ENCODE measurements at places on chromosomes 13 and 19. TPM values are rescaled to one million over a fixed set of nuclear protein-coding genes. Genes with fewer than 3 reads are reported as not detected.
A peak's percentile ranks its signal among the peaks of the same experiment; 100 is the strongest.

Gene ADGRE1
- not detected for total RNA-seq

DNA sequence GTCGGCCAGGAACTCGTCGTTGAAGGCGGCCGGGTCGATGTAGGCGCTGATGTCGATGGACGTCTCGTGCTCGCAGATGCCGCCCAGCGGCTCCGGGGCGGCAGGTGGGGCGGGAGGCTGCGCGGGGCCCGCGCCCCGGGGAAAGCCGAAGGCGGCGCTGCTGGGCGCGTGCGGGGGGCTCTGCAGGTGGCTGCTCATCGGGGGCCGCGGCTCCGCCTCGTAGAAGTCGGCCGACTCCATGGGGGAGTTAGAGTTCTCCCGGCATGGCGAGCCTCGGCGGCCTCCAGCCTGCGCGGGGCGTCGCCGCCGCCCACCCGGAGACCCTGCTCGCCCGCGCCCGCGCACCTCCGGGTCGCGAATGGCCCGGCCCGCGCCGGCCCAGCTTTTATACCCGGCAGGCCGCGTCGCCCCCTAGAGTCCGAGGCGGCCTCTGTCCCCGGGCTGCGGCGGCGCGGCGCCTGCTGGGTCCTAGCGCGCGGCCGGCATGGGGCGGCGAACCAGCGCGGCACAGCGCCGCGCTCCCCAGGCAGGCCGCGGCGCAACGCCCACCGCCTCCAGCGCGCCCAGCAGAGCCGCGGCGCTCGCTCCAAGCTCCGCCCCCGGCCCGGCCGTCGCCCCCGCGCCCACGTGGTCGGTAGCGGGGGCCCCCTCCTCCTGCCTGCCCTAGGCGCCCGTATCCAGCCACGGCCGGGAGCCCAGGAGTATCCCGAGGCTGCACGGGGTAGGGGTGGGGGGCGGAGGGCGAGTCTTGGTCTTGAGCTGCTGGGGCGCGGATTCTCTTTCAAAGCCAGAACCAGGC lies at the start of gene CEBPA:
TSS of gene CEBPA (minus strand) at position 360 of the 799 bp plus-strand sequence. CDS start at position 240, 120 bp downstream.
- H3K27me3 ChIP-seq: peaks cover 61% of the 10 kb centered on the region
- peak within 1 kb of the TSS; percentile 67 for H3K27ac ChIP-seq
- peak; percentile 78 for DNase-seq
- no peaks in the 10 kb centered on the region for H3K36me3 ChIP-seq
- H3K4me1 ChIP-seq: peaks cover 34% of the 10 kb centered on the region

Gene KIR2DL3
- not detected for total RNA-seq

DNA sequence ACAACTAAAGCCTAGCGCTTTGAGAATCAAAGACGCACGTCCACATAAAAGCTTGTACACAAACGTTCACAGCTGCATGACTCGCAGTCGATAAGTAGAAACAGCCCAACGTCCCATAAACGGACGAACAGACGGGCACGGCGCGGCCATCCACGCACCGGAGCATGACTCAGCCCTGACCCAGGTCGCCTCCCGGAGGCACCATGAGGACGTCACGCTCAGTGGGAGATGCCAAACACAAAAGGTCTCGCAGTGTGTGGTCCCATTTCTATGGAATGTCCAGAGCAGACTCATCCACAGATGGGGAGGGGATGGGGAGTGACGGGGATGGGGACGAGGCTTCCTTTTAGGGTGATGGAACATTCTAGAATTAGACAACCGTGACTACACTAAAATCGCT lies 9.4 kb downstream of the POLRMT start:
- H3K36me3 ChIP-seq: peaks cover 87% of the 10 kb centered on the region
- H3K4me1 ChIP-seq: no peaks in the 10 kb centered on the region
- H3K27ac ChIP-seq: no peak overlapping the region
- DNase-seq: no peak
- H3K27me3 ChIP-seq: no peaks in the 10 kb centered on the region

Gene WTIP
- 19.5 TPM for total RNA-seq

- no peaks in the 10 kb centered on the region for H3K27me3 ChIP-seq
- no peak for DNase-seq
- H3K27ac ChIP-seq: no peak overlapping the region
- H3K4me3 ChIP-seq: no peak overlapping the region
Observed at GRCh38 chr13:60019119-60019993, 144.4 kb downstream of the DIAPH3 start.

Gene SIGLEC12
- total RNA-seq: 0.11 TPM

DNA sequence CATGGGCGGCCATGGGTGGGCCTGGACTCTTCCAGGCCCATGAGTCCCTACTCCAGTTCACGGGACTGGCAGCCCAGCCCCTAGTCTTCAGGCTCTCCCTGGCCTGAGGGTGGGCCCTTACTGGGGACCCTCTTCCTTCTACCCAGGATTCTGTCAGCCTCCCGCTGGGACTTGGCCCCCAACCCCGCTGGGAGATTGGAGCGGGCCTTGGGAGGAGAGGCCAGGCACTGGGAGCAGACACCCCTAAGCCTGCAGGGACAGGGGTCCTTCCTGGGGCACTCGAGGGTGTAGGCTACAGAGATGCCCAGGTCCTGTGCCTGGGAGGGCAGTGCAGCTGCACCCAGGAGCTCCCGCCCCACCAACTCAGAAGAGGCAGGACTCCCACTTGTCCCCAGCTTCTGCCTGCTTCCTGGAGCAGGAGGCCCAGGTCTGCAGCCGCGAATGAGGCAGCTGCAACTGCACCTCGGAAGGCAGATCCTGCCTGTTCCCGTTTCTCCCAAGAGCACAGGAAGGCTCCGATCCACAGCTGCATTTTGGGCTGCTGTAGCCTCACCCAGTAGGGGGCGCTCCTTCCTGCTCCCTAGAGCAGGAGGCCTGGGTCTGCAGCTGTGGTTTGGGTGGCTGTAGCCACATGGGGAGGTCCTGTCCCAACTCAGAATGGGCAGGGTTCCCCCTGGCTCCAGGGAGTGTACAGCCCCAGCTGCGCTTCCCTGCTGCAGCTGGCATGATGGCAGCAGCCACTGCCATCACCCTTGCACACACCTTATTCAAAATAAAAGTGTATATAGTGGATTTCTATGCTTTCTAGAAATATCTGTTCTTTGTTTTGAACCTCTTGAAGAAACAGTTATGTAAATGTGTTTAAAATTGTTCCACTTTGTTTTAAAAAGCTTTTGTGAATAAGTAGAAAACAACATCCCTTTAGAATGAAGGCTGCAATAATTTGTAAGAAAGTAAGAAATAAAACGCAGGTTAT lies 46.8 kb downstream of the TEX26 start:
- H3K4me1 ChIP-seq: no peaks in the 10 kb centered on the region
- H3K36me3 ChIP-seq: no peaks in the 10 kb centered on the region
- no peak overlapping the region for H3K27ac ChIP-seq

Gene TEKTIP1
- not detected for total RNA-seq

Gene CYP4F8
- total RNA-seq: not detected

GRCh38 chr13:41232578-41233480 lies 30.5 kb downstream of the MTRF1 start:
- peaks cover 29% of the 10 kb centered on the region for H3K36me3 ChIP-seq
- no peaks in the 10 kb centered on the region for H3K4me1 ChIP-seq
- no peak for DNase-seq
- H3K4me3 ChIP-seq: no peak overlapping the region
- H3K27ac ChIP-seq: no peak overlapping the region

GRCh38 chr13:108923386-108924047 lies 294.1 kb downstream of the MYO16 start:
- H3K4me3 ChIP-seq: no peak overlapping the region
- no peak overlapping the region for H3K27ac ChIP-seq
- H3K36me3 ChIP-seq: no peaks in the 10 kb centered on the region

Gene ZNF135
- 3.8 TPM for total RNA-seq

GRCh38 chr13:103952183-103952582 lies 886.0 kb upstream of the SLC10A2 start:
- DNase-seq: no peak
- H3K36me3 ChIP-seq: no peaks in the 10 kb centered on the region
- H3K27me3 ChIP-seq: no peaks in the 10 kb centered on the region
- no peak overlapping the region for H3K4me3 ChIP-seq
- no peak overlapping the region for H3K27ac ChIP-seq

Gene TBXA2R
- total RNA-seq: 2.3 TPM

DNA sequence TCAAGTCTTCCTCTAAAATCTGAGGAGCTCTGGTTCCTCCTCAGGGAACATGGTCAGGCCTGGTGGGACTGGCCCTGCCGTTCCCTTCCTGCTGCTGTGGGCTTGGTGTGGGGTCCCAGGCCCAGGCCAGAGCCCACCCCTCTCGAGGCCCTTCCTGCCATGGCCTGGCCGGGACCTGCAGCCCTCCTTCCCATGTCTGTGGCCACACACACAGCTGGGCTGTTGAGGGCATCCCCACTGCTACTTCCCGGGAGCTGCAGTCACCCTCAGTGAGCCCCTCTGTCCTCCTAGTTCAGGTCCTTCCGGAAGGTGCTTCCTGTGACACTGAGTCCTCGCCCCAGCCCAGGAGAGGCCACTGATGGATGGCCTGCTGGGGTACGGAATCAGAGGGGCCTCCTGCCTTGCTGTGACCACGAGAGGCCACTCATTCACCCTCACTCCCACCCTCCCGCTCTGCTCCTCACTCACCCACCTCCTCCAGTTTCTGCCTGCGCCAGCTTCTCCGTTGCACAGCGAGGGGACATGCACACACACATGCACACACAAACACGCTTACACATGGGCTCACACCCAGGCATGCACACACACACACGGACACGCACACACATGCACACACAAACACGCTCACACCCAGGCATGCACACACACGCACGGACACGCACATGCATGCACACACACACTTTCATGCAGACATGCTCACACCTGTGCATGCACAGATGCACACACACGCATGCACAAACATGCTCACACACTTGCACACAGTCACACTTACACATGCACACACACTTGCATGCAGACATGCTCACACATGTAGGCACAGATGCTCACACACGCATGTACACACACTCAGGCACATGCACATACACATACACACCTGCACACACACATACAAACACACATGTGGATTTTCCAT lies 7.3 kb upstream of the MCF2L start:
- H3K36me3 ChIP-seq: no peaks in the 10 kb centered on the region
- no peak for DNase-seq
- no peak overlapping the region for H3K4me3 ChIP-seq
- peak overlapping the region; percentile 92 for H3K27ac ChIP-seq

Gene CALR3
- not detected for total RNA-seq

DNA sequence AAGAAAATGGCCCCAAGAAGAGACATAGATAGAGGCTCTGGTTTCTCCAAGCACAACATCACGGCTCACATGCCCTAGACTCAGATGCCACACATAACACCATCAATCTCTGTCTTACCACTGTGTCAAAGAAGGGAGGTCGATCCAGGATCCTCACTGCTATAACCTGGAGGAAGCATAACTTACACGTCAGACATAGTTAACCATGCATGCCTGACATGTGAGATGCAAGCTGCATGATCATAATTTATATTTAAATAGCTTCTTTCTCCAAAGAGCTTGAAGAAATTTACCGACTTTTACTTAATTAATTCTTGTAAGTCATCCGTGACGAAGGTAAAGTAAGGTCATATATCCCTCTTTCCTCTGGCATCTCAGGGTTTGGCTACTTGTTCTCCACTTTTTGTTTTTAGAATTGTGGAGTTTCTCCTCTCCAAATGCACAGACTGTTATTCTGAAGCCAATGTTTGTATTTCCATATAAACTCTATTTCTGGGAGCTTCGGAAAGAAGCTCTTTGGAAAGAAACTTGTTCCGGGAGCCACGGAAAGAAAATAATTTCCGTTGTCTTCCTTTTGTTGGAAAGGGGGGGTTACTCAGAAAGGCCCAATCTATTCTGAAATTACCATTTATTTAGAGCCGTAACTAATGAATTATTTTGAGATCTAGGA lies 205.6 kb downstream of the LHFPL6 start:
- H3K36me3 ChIP-seq: no peaks in the 10 kb centered on the region
- peak overlapping the region; percentile 67 for H3K27ac ChIP-seq
- H3K4me3 ChIP-seq: no peak overlapping the region
- DNase-seq: no peak
- H3K4me1 ChIP-seq: peaks cover 89% of the 10 kb centered on the region

- H3K27me3 ChIP-seq: no peaks in the 10 kb centered on the region
- peaks cover 37% of the 10 kb centered on the region for H3K36me3 ChIP-seq
- peak overlapping the region; percentile 83 for H3K27ac ChIP-seq
- peaks cover 26% of the 10 kb centered on the region for H3K4me1 ChIP-seq
- no peak for DNase-seq
Observed at GRCh38 chr19:36686365-36687213, 823 bp upstream of the ZNF567 start.

DNA sequence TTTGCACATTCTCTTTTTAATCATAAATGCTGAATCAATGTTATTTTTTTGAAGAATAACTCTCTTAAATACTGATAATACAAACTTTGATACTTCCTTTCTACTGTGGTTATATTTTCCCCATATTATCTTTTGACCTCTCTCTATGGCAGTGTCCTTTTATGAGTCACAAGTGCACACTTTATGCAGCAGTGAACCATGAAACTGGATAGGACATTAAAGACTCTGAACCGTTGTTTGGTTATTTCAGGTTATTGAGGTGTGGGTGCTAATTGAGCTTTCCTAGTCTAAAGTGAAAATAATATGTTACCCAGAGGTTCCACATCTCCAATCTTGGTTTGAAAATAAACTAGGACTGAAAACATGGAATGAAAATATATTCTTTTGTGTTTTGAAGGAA lies 71.4 kb downstream of the DGKH start:
- H3K36me3 ChIP-seq: no peaks in the 10 kb centered on the region
- no peak overlapping the region for H3K27ac ChIP-seq
- no peak overlapping the region for H3K4me3 ChIP-seq
- H3K27me3 ChIP-seq: no peaks in the 10 kb centered on the region
- H3K4me1 ChIP-seq: peaks cover 27% of the 10 kb centered on the region

GRCh38 chr19:37905946-37906868 lies at the start of gene WDR87:
TSS of gene WDR87 (minus strand) at chr19:37906594. CDS start at chr19:37898239, 8,355 bp downstream.
- no peaks in the 10 kb centered on the region for H3K27me3 ChIP-seq
- no peak for DNase-seq
- peaks cover 25% of the 10 kb centered on the region for H3K4me1 ChIP-seq
- H3K27ac ChIP-seq: peak within 1 kb of the TSS; percentile 83

DNA sequence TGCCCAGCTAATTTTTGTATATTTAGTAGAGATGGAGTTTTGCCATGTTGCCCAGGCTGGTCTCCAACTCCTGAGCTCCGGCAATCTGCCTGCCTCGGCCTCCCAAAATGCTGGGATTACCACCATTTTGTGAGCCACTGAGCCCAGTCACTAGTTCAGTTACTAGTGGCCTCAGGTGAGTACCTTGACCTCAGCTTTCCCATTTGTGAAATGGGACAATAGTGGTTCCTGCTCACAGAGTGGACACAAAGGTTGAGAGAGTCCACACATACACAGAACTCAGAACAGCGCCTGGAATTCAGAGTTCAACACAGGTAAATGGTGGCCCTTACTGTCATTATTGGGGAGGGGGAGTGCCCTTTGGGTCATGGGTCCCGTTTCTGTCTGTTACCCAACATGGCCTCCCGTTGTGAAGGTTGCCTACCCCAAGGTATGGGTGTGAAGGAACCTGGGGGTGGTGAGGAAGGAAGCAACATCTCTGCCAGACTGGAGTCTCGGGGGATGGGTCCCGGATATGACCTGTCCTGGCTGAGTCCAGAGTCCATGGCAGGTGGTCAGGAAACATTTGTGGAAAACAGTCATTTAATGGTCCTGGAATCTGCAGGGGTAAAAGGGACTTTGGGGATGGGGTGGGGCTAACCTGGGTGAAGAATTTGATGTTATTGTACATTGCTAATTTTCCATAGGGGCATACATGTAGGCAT lies 11.7 kb upstream of the IRGC start:
- no peak overlapping the region for H3K27ac ChIP-seq
- H3K4me3 ChIP-seq: no peak overlapping the region
- peaks cover 20% of the 10 kb centered on the region for H3K4me1 ChIP-seq
- DNase-seq: no peak

Gene C19orf67
- not detected for total RNA-seq

- H3K36me3 ChIP-seq: no peaks in the 10 kb centered on the region
- DNase-seq: peak; percentile 50
- H3K27ac ChIP-seq: peak overlapping the region; percentile 91
- peaks cover 29% of the 10 kb centered on the region for H3K4me1 ChIP-seq
- peak overlapping the region; percentile 73 for H3K4me3 ChIP-seq
Observed at GRCh38 chr19:41219924-41220567, 1.0 kb downstream of the AXL start.

All from left ventricle myocardium inferior (tissue), 1 donor.